Activated CD4-positive, alpha-beta memory T cell treated with anti-CD3 and anti-CD28 coated beads for 36 hours (primary cell): ENCODE measurements at places on chromosomes 4 and X. TPM values are rescaled to one million over a fixed set of nuclear protein-coding genes. Genes with fewer than 3 reads are reported as not detected.

Gene PRDM8
- total RNA-seq = 4.3 TPM

Gene ZXDB
- 5.4 TPM for total RNA-seq

Gene ANAPC10
- 28.3 TPM for total RNA-seq

Gene SLIT2
- not detected for total RNA-seq

Gene NOA1
- total RNA-seq = 26.6 TPM

Gene SERTM2
- total RNA-seq = not detected

Gene PABPC5
- total RNA-seq = not detected

GRCh38 chr4:54727346-54727745, 69.6 kb downstream of the KIT start:
- DNase-seq = no peak

DNA sequence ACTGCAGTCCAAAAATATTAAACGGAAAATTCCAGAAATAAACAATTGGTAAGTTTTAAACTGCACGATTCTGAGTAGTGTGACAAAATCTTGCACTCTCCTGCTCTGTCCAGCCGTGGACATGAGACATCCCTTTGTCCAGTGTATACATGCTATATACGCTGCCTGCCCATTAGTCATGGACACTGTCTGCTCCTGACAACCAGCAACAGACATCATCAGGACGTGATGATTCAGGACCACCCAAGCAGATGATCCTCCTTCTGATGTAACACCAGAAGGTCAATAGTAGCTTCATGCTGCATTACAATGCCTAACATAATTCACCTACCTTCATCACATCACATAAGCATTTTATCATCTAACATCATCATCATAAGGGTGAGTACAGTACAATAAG, 36.3 kb downstream of the ATRX start:
- DNase-seq = no peak

GRCh38 chr4:71107726-71108125, 114.3 kb downstream of the DCK start:
- no peak for DNase-seq

DNA sequence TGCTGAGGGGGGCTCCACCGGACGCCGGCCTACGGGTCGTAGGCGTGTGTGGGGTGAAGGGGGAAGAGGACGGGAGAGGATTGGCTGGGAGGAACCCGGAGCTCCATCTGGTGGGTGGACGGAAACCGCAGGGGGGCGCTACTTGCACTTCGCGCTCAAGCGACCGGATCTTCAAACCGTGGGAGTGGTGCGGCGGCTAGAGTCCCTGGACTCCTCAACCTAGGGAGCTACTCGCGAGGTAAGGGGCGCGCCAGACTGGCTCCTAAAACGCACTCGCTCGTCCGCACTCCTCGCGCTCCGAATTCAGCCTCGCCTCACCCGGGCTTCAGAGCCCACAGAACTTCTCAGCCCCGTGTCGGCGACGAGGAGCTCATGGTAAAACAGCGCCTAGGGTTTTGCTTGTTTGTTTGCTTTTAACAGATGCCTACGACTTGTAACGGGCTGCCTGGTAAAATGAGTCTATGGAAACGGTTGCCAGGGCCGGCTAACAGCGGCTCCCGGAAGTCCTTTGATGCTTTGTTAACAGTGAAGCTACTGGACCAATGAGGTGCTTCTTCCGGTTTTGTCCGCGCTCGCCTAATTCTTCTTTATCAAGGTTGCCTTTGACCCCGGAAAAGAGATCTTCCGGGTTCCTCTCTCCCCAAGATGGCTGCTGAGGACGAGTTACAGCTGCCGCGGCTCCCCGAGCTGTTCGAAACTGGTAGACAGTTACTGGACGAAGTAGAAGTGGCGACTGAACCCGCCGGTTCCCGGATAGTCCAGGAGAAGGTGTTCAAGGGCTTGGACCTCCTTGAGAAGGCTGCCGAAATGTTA, at the start of gene IGBP1:
Gene IGBP1 (plus strand): TSS at position 145 of the 813 bp plus-strand sequence. CDS start 501 bp downstream, at position 646.
- DNase-seq = peak; percentile 85

DNA sequence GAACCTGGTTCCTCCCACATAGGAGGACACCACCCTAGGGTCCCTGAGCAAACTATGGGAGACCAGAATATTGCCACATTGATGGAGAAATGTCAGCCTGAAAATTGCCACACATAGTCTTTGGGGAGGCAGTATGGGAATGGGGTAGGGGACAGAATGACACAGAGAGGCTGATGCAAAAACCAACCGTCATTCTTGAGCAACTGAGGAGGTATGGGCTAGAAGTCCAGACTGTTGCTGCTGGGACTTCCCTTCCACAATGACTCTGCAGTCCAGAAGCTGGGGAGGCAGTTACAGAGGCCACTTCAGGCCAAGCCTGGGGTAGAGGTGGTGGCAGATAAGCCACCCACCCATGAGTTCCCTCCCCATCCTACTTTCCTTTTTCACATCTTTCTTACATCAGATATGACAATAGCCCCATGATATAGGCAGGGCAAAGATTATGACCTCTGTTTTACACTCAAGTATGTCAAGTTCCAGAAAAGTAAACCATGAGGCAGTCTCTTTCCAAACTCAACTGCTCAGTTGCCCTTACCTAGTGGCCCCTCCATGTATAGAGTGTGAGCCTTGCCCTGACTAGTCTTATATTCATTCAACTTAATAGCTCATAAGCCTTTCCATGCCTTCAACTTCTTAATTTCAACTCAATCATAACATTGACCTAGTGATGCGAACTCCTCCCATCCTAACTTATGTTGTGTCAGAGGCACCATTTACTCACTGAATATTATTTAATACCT, 41.7 kb downstream of the VSIG4 start:
- DNase-seq = no peak

DNA sequence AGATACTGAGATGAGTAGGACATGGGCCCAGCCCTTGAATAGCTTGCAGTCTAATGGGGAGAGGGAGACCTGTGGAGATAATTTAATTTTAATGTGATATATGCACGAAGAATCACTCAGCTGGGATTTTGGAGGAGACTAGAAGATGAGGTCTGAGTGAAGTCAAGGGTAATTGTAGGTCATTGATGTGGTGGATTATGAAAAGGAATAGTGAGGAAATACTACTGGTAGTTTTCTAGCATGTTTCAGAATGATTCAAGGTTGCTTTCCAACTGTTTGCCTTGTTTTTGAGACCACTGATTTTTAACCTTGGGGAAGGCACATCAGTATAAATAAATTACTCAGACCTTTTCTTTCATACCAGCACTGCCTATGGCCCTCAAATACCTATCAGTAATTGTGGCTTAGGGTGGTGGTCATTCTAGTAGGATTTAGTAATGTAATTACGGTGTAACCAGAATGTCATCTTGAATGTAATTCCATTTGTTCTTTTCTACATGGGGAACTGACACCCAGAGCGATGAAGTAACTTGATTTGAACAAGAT, 25.6 kb downstream of the PTTG2 start:
- DNase-seq = no peak

DNA sequence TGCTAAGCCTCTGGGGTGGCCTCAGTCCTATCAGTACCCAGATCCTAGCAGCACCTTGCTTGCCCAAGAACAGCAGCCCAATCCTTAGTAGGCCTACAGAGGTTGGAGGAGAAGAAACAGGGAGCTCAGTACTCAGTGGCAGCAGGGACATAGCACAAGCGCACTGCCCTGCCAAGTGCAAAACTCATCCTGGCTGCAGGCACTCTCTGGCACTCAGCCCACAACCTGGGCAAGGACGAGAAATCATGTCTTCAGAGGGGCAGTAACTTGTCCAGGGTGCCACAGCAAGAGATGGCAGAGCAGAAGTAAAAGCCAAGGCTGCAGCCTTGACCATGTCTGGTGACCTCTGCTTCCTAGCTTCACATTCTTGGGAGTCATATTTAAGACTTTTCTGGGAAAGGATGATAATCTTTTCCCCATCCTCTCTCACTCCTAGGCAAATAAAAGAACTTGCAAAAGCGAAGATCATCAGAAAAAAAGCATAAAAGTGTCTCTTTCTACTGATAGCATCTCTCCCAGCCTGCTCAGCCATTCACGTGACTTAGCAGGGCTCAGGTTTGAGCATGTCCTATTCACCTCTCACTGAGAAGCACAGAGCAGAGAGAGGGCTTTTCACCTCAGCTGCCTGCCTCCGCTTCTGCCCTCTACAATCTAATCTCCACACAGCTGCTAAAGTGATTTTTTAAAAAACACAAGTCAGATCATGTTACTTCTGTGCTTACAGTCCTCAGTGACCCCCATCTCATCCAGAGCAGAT, 37.2 kb upstream of the MAGEA4 start:
- no peak for DNase-seq

- DNase-seq = peak; percentile 43
These were observed 16.1 kb upstream of the ATP8A1 start for GRCh38 chr4:42673082-42673425.

GRCh38 chrX:40248822-40249221, 151.1 kb upstream of the BCOR start:
- DNase-seq = no peak

- DNase-seq = peak; percentile 9
These were observed 123.2 kb upstream of the SCML1 start for GRCh38 chrX:17613979-17614588.

GRCh38 chrX:69496183-69496582, 7.9 kb upstream of the NALF2 start:
- no peak for DNase-seq

- DNase-seq = no peak
These were observed 227.7 kb downstream of the C4orf33 start for GRCh38 chr4:129323658-129324057.

- DNase-seq = no peak
These were observed 78.6 kb upstream of the LDB2 start for GRCh38 chr4:16977081-16977480.

GRCh38 chr4:126630230-126630629, 1002.5 kb upstream of the INTU start:
- DNase-seq = no peak

- no peak for DNase-seq
These were observed 15.8 kb upstream of the UGDH start for GRCh38 chr4:39543034-39543433.

GRCh38 chrX:84715315-84715714, 213.1 kb upstream of the HDX start:
- DNase-seq = no peak

- DNase-seq = no peak
These were observed 61.2 kb upstream of the CAMK2D start for GRCh38 chr4:113822555-113823290.
